Small intestine (tissue), 16 donors: ENCODE measurements at places on chromosomes 7 and 10.

DNA sequence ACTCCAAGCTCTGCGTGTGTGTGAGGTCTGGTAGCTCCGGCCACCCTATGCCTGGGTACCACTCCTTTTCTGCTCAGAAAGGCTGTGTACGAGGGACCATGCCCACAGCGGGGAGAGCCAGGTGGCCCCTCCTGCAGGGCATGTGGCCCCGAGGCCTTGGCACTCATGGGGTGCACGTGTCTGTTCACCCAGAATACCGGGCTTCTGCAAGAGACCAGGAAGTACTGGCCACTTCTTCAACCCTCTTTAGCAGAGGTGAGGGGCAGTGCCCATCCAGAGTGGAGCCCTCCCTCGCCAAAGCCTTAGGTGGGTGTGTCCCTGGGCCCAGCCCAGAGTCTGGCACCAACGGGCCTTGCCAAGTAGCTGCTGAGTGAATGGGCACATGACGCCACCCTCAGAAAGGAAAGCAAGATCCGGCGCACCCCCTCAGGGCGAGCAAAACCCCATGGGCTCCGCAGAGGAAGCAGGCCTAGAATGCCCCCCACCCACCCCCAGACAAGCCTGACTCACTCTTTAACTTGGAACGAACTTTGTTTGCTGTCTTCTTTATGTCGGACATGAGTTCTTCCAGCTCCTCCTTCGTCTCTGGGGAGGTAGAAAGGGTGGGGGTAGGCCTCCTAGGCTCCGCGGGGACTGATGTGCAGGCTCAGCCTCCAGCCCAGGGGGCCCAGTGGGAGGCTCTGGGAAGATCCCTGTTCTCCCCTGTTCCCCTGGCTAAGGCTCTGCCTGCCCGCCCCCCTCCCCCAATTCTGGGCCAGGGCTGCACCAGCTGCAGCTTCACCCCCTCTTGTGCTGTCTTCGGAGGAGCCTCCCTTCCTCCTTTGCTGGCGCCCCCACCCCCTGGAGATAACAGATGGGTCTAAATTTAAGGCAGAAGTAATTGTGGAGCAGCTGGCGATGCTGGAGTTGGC lies 14.6 kb downstream of the STX1A start:
- DNase-seq, result no peak

DNA sequence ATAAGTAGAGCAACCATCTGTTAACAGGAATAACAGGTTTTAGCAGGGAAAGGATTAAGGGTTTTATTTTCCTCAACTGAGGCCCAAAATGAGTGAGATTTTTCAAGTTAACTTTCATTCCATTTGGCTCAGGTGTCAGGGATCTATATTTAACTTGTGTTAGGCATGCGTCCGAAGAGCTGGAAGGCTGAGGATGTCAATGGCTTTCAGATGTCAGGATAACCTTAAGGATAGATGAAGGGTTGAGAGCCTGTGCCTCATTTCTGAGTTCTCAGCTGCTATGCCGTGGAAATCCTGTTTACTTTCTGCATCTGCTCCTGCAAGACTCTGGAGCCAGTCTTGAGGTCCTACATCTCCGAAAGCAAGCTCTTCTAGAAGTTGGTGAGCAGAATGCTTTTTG lies 36.4 kb upstream of the CD36 start:
- DNase-seq, result no peak

DNA sequence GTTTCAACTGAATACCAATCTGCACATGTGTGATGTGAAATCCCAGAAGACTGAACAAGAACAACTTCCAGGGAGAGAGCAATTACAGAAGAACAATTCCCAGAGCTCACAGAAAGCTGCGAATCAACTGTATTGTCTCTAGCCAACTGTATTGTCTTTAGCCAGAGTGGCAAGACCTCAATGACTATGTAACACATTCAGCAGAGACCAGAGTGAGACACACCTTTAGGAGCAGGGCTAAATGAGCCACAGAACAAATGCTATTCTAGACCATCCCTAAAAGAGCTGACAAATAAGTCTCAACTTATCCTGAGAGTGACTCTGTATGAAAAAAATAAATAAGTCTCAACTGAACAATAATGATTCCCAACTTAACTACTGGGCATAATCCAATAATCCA lies 72.0 kb downstream of the KMT2C start:
- no peak for DNase-seq

- DNase-seq, result no peak
Observed at GRCh38 chr7:22784346-22784745, 38.3 kb downstream of the TOMM7 start.

DNA sequence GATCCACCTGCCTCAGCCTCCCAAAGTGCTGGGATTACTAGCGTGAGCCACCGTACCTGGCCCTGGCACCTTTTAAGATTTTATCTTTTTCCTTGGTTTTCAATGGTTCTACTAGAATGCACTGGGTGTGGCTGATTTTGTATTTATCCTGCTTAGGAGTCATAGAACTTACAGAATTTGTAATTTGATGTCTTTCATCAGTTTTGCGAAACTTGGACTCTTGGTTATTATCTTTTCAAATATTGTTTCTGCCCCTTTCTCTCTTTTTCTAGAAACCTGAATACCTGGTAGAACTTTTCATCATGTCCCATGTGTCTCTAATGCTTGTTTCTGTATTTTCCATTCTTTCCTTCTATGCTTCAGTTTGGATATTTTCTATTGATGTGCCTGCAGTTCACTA lies 2.8 kb upstream of the NUB1 start:
- no peak for DNase-seq

DNA sequence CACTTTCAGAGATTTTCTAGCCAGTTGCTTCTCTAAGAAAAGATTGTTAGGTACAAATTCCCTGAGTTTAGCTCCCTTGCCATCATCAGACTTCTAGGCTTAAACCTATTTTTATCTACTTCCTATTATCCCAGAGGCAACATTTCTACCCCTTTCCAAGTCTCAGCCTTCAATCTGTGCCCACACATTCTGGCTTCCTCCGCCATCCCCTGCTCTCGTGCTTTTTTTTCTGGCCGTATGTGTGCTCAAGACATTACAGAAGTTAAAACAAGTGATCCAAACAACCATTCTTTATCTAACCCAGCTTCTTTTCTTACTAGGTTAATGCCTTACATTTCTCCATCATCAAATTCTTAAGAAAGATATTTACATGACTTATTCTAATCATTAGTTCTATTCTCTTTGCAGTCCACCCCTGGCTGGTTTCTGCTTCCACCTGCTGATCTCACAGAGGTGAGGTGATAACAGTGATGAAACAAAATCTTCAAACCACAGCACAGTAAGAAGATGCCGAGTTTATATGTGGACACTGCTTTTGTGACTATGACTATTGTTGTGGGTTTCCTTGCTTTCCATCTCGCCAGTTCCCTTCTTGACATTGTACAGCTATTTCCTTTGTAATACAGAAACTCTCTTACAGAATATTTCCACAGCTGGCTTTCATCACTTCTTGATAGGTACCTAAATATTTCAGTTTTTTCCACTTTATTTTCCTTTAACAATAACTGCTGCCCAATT lies 18.3 kb upstream of the CDK6 start:
- DNase-seq, result no peak

DNA sequence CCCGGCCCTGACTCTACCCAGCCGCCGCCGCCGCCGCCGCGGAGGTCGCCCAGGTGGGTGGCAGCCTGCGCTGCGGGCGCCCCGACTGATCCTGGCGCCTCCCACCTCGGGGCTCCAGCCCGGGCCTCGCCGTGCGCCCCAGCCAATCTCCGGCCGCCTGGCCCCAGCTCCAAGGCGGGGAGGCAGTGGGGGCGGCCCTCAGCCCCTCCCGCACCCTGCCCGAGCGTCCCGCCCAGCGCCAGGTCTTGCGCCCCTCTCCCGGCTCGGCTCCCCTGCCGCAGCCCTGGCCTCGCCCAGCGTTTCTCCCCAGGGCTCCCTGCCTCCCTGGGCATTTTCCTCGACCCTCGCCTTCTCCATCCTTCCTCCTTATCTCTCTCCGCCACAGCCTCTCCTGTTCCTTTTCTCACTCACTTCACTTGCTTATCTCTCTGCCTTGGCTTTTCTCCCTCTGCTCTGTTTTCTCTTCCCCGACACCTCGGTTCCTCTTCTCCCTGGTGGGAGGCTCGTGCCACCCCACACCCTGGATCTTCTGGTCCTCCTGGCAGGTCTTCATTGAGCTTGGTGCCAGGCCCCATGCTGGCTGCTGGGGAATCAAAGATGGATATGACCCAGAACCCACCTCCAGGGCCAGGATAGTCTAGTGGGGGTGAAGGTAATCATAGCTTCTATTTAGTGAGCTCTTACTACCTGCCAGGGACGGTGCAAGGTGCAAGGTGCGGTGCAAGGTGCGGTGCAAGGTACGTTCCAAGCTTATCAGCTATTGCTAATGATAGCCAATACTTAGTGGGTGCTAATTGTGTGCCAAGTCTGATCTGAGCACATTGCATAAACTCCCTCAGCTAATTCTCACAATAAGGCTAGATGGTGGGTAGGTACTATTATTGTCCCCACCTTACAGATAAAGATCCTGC lies at the start of gene SFRP5:
SFRP5 (minus strand) TSS at position 87 of the 911 bp plus-strand sequence. CDS start 166 bp downstream, outside the sequence.
- peak; percentile 77 for DNase-seq

DNA sequence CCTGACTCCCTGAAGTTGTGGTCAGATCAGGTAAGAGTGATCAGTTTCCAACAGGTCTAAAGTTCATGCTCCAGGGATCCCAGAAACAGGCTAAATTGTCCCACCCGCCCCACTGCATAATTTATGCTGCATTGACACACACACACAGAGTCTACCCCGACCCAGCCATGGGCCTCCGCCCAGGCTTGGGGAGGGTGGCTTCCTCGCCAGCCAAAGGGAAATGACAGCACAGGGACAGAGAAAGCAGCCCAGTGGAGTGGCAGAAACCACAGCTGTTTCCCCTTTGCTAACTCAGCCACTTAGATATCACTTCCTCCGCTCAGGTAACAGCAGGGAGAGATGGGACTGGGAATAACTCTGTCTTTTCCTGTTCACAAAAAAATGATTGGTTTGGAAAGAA lies 9.4 kb downstream of the SH3PXD2A start:
- DNase-seq, result peak; percentile 68

DNA sequence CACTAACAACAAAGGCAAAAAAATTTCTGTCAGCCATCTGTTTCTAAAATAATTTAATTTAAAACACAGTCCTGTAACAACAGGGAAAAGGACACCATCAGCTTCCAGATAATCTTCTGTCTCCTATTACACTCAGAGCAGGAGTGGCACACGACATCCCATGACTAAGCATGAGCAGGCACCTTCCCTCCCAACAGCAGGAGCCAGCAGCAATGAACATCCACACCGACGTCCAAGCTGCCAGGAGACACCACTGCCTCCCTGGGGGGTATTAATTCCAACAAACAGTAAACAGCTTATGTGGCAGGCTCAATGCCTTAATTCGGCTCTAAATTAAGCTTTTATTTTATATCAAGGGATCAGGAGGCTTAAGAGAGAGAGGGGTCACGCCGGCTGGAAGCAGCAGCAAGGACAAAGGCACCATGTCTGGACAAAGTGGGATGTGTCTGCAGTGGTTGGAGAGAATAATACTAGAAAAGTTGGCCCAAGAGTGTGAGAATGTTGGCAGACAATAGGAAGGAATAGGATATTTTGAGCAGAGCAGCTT lies 45.7 kb downstream of the KIAA1549 start:
- peak; percentile 67 for DNase-seq

DNA sequence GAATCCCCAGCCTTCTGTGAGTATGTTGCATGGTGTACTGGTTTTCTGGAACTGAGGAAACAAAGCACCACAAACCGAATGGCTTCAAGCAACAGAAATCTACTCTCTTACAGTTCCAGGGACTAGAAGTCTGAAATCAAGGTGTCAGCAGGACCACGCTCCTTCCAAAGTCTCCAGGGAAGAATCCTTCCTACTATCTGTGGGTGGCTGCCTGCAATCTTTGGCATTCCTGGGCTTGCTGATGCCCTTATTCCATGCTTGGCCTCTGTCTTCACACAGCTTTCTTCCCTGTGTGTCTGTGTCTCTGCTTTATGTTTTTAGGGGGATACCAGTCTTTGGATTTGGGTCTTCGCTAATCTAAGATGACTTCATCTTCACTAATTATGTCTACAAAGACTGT lies 81.3 kb downstream of the LMBR1 start:
- DNase-seq, result no peak

DNA sequence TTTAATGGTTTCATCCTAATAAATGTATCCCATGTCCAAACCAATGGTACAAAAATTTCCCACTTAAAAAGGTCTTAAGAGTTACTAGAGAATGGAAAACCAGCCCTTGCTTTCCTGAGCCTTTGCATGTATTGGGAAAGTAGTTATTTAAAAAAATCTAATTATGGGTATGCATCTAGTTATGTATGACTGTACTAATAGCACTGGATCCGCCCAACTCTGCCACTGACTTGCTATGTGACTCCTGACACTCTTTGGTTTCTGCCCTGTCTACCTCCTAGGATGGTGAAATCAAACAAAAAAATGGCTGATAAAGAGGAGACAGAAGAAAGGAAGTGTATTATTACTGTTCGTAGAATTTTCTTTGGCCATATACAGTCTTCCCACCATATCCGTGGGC lies 110.4 kb upstream of the CCDC6 start:
- no peak for DNase-seq

DNA sequence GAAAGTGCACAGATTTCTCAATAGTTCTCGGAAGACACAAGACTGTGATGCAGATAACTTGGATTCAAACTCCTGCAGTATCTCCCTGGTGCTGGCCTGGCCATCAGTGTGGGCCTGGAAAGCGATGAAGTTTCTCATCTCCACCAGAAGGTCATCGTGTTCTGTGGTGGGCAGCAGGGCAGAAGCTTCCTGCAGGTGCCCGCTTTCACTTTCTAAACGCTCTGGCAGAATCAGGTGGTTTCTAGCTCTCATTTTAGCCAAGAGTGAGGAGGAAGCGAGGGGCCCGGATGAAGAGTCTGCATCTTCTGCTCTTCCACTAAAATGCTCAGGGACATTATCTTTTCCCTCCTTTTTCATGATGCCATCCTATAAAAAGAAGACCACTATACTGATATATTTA lies 63.0 kb upstream of the DRGX start:
- DNase-seq, result no peak

DNA sequence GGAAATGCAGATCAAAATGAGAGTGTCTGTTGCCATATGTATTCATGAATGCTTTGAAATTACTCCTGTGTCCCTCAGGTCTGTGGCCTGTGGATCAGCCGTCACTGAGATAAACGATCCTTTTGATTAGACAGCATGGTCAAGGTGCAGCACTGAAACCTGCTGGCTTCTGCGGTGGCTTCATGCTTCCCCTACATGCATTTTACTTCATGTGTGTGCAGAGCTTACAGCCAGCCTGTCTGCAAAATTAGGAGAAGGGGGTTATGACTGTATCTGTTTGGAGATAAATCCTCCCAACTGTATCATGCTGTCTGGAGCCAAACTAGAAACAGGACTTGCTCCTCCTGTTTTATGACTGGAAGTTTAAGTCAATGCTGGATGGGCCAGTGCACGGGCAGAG lies 71.0 kb upstream of the PLPP4 start:
- DNase-seq, result no peak

GRCh38 chr10:96921655-96922054 lies 89.6 kb downstream of the LCOR start:
- no peak for DNase-seq

GRCh38 chr7:123744416-123744815 lies 4.4 kb downstream of the WASL start:
- DNase-seq, result no peak

DNA sequence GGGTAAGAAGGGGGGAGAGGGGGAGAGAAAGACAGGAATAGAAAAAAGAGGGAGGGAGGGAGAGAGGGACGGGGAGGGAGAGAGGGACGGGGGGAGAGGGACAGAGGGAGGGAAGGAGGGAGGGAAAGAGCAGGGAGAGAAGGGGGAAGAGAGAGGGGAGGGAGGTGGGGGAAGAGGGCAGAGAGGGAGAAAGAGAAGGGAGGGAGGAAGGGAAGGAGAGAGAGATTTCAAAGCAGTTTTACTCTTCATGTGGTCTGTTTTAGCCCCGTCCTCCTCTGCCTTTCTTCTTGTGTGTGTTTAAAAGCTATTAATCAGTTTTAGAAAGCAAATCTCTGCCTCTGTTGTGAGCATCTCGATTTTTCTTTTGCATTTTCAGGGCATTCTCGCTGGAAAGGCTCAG lies 237.0 kb downstream of the WDR37 start:
- no peak for DNase-seq
